ENCODE measurements at places on chromosomes 4 and X. TPM values are rescaled to one million over a fixed set of nuclear protein-coding genes. Genes with fewer than 3 reads are reported as not detected.

- DNase-seq = no peak
Measured at GRCh38 chr4:2944091-2944482, 19.1 kb downstream of the NOP14 start.

DNA sequence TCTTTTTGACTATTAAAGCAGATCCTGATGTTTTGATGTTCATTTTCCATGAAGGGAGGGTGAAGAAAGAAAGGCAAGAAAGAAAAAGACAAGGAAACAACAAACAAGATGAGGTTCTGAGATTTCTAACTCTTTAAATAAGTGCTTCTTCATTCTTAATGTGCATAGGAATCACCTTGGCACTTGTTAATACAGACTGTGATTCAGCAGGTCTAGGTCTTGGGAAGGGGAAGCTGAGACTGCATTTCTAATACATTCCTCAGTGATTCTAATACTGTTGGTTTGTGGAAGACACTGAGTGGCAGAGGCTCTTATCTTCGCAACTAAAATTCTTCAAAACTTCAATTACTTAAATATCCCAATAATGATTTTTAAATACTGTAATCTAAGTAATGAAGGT is 95.2 kb upstream of the NAP1L5 start:
- DNase-seq = no peak

DNA sequence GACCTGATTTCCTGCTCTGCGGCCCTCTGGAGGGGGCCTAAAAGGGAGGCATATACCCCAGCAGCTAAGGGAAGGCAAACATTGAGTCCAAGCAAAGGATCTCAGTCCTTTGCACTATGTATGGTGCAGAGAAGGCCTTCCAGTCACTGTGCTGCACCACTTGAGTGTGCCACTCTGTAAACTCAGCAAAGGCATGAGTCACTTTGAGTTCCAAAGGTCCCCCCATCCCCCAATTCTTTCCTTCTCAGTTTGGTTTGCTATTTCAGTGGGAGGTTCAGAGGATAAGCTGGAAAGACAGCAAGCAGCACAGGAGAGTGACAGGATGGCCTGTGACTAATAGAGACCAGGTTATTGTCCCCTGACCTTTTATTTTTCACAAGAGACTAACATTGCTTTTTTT is 131.3 kb downstream of the FHDC1 start:
- DNase-seq = peak; percentile 59

DNA sequence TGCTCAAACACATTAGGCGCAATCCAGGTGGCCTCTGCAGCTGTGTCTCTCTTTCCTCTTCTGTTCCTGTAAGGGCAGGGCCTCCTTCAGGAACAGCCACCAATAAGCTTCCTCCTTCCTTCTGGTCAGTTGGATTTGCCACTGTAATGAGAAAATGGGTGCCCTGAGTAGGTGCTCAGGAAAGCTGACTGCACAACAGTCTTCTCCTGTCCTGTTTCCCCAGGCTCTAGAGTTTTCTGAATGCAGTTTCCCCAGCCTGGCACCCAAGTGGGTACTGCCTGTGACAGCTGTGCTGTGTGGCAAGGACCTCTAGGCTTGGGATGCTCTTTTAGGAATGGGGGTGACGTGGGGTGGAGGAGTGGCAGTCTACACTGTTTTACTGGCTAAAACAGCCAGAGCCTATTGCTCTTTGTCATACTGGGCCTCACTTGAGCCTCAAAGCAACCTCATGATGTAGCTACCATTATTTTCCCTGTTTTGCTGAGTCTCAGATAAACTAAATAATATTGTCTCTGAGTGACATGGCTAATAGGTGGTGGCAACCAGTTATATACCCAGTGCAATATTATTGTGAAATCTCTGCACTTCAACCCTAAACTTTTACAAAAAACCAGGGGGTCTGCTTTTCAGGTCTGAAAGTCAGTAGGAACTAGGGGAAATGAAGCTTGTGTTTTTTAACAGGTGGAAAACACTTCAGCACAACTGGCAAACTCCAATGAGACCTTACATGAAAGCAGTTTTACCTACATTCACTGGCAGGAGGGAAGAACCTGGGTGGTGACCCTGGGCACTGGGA is 1.2 kb downstream of the CXCL2 start:
- DNase-seq = no peak

- no peak for DNase-seq
Measured at GRCh38 chrX:129572422-129572821, 32.4 kb downstream of the OCRL start.

DNA sequence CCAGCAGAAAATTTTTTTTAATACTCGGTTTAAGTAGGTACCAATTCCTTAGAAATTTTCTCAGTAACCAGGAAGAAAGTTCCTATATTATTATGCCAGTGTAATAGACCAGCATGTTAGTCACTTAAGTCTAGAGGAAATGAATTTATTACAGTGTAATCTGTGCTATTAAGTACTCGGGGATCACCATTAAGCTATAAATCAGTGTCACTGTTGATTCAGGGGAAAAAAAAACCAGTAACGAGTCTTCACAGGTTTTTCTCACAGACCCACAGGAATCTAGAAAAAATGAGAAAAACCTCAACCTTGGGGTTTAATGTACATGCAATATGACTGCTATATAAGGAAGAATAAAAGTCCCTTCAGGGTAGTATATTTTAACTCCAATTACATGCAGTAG is 138.3 kb upstream of the IL1RAPL2 start:
- no peak for DNase-seq

DNA sequence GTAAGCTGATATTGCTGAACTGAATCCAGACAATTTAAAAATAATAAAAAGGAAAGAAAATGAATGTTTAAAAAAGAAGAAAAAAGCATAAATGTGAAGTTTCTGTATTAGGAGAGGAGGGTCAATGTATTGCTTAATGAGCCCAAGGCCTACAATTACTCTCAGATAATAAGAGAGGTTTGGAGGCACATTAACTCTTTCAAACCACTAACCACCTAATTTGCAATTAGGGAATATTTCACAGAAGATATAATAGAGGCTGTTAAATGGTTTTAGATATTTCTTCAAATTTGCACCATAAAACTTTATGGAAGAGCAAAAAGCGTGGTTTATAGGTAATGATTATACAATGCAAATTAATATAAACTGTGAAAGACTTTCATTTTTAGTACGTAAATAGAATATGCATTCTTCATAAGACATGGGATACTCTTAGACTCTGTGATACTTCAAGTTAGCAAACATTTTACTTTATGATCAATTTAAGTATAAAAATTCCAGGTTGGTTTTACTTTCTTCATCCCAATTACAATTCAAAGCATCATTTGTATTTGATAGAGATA is 364.2 kb upstream of the GALNTL6 start:
- no peak for DNase-seq

DNA sequence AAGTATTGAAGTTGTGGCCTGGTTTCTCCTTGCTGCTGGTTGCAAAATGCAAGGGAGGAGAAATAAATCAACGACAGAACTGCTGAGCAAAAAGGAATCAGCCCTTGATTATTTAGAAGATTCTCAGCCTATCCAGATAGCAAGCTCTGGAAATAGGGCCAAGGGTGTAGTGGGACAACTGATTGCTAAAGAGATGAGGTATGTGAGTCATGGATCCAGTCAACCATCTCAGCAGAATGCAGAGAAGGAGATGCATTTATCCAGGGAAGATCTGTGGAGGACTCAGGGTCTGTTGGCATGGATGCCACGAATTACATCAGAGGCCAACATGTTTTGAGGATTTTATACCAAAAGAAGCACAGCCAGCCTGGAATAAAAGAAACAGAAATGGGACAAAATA is 36.7 kb downstream of the FOXR2 start:
- DNase-seq = no peak

DNA sequence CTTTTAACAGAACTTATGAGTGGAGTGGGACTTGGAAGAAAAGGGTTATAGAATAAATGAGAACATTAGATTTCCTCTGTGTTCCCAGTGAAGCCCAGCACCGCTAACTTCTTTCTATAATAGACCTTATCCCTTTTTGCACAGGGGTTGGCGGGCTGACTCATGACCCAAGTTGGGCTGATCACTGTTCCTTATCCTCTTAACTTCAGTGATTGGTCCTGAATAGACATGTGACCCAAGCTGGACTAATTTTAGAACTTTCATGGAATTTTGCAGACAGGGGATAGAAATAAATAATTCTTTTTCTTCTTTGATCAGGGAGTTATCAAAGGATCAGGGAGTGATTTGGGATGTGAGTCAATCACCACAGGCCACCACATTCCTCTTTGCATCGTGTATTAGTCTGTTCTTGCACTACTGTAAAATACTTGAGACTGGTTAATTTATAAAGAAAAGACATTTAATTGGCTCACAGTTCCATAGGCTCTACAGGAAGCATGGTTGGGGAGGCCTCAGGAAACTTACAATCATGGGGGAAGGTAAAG is 75.9 kb downstream of the UCHL1 start:
- DNase-seq = no peak

- DNase-seq = no peak
Measured at GRCh38 chr4:172785613-172786012, 383.0 kb upstream of the GALNT7 start.

DNA sequence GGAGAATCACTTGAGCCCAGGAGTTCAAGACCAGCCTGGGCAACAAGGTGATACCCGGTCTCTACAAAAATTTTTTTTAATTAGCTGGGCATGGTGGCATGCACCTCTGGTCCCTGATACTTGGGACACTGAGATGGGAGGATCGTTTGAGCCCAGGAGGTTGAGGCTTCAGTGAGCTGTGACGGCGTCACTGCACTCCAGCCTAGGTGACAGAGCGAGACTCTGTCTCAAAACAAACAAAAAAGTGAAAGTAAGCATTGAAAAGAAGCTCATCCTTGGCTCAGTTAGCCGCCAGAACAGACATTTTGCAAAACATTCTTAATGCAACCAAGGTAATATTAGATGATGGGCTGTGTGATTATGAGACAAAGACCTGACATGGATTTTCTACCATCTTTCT is 223.3 kb upstream of the VCX3A start:
- no peak for DNase-seq

DNA sequence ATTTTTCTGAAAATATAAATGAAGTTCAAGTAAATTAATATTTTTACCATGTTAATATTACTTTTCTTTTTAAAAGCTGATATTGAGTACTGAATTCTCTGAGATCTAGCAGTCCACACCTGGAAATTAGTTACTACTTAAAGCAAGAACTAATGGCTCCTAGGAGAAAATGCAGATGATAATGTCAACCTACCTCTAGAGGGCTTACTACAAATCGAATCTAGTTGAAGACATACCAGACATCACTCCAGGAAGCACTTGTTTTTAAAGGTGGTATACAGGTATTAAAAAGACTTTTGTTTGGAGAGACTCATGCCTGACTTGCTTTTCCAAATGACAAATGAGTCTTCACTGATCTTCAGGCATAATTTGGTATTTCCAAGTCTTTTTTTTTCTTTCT is 516.4 kb upstream of the BOD1L1 start:
- DNase-seq = no peak

GRCh38 chr4:169079942-169080827 is 70.1 kb upstream of the CBR4 start:
- DNase-seq = peak; percentile 76

DNA sequence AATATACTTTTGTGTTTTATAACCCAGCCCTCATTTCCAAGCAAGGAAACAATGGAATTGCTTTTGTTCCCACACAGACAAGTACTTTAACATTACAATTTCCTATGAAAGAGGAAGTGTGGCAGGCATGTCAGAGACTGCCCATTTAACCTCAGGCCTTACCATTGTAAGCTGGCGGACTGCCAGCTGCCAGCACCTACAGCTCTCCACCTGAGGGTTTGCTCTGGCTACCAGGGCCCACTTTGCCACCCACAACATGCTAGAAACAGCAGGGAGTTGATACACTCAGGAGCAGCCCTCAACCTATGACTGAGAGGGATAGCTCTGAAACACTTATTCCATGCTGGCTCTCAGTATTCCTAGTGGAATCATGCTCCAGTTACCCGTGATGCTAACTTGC is 152.3 kb upstream of the PRDX4 start:
- DNase-seq = no peak

DNA sequence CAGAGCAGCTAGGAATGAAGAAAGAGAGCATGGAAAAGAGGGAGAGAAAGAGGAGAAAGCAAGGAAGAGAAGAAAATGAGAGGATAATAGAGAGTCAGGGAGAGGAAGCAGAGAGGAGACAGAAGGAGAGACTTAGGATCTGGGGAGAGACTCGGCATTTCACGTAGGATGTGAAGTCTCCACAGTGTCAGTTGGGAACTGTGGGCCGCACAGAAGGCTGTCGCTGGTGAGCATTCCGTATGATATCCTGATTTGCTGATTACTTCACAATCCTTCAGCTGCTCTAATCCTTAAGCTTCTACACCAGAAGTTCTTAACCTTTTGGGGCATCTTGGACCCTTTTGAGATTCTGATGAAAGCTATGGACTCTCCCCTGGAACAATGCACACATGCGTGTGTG is 14.0 kb downstream of the NLGN3 start:
- no peak for DNase-seq

DNA sequence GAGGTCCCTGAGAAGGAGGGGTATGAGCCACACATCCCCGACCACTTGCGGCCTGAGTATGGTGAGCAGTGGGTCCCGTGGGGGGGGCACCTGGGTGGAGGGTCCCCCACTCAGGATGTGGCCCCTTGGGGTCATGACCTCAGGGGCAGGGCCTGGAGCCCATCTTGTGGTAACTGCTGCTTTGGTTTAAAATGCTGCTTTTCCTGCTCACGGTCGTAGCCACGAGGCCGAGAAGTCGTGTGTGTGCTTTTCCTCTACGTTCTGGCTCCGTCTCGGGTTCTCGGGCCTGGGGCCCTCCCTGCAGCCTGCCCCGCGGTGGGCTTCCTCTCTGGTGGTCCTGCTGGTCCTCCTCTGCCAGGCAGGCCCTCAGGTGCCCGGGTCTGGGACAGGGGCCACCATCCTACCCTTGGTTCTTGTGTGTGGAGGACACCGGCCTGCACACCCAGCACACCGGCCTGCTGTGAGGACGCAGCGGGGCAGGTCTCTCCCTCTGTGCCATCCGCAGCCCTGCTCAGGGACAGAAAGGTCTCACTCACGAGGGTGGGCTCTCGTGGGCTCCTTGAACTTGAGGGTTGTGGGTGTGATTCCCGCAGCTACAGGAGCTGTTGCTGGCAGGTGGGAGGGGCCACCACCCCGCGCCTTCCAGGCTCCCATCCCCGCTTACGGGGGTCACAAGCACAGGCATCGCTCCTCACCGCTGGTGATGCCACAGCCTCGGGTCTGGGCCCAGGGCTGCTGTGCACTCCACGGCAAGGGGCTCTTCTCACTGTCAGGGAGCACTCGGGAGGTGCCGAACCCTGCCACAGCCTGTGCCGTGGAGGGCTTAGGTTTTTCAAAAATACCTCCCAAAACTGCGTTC is 19.6 kb downstream of the UVSSA start:
- no peak for DNase-seq

DNA sequence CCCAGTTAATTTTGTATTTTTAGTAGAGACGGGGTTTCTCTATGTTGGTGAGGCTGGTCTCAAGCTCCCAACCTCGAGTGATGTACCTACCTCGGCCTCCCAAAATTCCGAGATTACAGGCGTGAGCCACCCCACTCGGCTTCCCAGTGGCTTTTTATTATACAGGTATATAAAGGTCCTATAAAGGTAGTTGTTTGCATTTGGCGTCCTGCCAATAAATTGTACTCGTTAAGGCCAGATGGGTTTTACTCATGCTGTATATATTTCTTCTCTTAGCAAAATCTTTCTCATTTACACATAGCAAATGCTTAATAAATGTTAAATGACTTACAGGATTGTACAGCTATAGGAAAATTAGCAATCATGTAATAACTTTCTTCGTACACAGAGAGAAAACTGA is 6.9 kb downstream of the SHROOM3 start:
- no peak for DNase-seq

- DNase-seq = peak; percentile 62
Measured at GRCh38 chr4:151801547-151802516, 41.0 kb upstream of the GATB start.

The OTUD6A gene
- total RNA-seq = not detected

The LINC00632 gene
- 1.5 TPM for total RNA-seq

The PDHA1 gene
- 48.2 TPM for total RNA-seq

The TIGD4 gene
- 0.16 TPM for total RNA-seq

The SERPINA7 gene
- not detected for total RNA-seq

The RTL9 gene
- total RNA-seq = 0.04 TPM

Data from H4 (cell line).